T-helper 2 cell treated with Interferon-gamma antibody and Interleukin-4, amounts not matched to agents 5 μg/mL and 100 μg/mL, for 36 hours (primary cell): ENCODE measurements at places on chromosomes 12 and 14.

DNA sequence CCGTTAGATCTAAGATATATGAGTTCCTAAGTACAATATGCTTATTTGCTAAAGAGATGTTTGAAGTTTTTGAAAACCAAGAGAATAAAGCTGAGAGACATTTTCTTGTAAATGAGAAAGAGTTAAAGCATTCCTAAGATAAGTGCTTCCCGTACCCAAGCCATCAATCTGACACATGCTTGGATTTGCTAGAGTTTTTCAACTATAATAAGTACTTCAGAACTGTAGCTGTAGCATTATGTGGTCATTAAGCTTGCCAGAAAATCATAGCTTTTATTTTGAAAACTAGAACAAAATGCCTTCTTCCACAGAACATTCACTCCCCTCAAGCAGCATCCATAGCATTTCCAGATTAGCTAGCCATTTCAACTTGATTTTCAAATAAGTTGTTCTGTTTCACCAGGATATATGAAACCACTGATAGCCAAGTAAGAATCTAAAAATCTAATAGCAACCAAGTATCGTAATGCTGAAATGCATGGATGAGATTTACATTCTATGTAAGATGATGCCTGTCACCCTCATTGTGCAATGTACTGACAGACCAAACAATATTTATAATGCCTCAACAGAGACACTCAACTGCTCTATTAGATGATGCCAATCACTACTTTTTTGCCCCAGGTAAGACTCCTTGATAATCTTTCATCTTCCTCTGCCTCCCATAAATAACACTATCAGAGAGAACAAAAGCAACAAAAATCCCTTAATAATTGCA, 8.0 kb downstream of the SNW1 start:
- DNase-seq = no peak

DNA sequence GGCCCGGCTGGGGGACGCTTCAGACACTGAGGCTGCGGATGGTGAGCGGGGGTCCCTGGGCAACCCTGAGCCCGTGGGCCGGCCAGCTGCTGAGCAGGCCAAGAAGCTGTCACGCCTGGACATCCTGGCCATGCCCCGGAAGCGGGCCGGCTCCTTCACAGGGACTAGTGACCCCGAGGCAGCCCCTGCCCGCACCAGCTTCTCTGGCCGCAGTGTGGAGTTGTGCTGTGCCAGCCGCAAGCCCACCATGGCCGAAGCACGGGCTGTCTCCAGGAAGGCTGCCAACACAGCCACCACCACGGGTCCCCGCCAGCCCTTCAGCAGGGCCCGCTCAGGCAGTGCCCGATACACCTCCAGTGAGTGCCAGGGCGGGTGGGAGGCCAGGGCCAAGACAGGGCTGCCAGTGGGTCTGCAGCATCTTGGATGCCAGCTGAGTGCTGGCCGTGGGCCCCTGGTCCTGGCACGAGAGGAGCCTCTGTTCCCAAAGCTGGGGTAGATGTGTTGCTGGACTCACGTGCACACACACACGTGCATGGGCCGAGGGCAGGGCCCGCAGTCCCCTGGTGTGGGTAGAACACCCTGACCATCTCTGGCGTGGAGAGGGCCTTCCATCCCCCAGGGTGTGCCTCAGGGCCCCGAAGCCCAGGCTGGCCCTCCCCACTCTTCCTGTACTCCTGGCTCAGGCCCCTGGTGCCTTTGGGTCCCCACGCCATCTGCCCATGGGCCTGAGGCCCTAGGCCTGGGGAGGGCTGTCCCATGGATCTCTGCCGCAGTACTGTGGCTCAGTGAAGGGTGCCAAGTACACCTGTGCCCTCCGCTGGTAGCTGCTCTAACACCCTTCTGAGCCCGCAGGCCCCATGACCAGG, 22.8 kb downstream of the CEP170B start:
- no peak for DNase-seq

- DNase-seq = no peak
Measured at GRCh38 chr12:91667694-91668093, 478.0 kb downstream of the BTG1 start.

- peak; percentile 20 for DNase-seq
Measured at GRCh38 chr12:113221997-113222729, 899 bp downstream of the TPCN1 start.

DNA sequence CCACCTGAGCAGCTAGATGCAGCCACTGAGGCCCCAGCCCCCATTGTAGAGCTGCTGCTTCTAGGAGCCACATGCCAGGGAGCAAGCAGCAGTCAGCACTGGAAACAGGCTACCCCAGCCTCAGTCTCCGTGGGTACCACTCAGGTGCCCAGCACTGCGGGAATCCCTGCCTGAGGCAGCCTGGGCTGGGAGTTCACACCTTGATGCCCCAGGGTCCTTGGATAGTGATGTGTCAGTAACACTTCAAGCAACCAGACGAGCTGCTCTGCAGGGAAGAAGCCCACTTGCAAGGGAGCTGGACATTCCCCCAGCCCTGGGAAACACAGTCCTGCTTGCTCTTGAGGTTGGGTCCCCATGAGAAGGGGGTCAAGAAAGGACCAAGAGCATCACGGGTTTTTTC, 90.7 kb downstream of the ZFP36L1 start:
- no peak for DNase-seq

DNA sequence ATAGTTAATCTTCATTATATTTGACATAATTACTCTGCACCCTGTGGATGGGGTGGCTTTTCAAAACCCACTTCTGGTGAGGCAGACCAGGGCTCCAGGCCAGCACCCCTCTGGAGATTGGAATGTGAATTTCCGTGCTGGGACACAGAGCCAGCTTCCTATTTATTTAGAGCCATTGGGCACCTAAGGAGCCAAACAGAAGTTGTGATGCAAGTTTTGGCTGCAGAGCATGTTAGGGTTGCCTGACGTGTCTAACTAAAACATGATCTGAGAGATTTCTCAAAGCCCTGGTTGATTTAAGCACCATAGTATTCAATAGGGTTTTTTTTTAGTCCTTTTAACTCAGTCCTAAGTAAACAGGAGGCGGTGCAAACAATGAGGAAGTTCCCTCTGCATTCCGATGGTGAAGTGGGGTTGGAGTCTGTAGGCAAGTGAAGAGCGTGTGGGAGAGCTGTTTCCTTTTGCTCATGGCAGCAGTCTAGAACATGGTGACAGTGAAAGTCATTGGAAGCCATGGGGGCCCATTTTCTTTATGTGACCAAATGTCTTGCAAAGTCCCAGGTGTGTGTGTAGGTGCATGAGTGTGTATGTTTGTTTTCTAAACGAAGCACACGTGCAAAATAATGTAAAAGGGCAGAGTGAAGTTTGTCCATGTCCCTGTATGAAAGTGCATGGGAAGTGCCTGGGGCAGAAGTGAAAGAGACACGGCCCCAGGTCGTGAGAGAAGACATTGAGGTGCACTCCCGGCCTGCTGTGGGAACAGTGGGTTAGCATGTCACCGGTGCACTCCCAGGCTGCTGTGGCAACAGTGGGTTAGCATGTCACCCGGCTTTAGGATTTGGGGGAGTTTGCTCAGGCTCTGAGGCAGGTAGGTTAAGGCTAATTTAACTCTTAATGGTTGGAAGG, 117.7 kb downstream of the PRKCH start:
- DNase-seq = no peak

DNA sequence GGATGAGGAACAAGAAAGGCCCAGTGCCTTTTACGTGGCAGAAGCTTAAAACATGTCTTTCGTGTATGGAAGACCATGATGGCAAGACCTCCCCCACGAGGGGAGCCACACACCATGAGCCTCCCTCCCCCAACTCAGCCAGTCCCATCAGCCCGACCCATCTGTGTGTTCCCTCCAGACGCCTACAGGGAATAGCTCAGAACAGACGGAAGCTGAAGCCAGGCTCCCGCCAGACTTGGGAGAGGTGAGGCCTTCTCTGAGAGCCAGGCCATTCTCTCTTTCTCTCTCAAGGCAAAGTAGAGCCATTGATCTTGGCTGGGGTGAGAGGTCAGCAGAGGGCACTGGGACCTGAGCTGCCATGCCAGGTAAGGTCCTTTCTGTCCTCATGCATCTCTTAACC, 9.5 kb downstream of the REM2 start:
- no peak for DNase-seq

DNA sequence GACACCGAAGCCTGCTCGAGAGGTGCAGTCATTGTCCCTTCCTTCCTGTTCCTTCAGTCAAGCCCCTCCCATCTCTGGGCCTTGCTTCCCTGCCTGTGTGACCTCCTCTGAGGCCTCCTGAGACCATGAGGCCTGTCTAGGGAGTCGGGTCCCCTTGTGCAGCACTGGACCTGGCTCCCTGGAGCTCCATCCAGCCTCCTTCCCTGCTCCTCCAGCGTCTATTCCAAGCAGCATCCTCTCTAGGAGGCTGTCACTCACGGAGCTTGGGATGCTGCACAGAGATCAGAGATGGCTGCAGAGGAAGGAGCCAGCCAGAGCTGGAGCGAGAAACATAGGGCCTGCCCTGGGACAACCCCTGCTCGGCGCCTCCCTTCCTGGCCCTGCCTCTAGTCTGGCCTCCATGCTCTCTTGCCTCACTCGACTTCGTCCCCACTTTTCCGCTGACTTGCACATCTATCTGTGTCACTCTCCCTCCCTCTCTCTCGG, 142.7 kb downstream of the BCL11B start:
- no peak for DNase-seq

DNA sequence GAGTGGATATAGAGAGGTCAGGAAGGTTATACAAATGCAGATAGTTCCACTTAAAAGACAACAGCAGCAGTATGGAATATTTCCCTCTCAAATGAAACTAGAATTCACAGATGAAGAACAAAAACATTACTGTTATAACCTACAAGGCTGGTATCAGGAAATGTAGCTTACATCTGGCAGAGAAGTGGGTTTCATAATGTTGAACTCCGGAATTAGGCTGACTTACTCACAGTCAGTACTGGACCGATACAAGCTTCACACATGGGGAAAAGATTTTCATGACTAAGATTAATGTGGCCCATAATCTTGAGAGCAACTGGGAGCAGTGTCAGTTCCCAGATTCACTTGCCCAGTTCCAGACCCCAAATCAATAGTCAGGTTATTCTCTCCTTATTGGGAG, 353.9 kb downstream of the DUSP6 start:
- DNase-seq = no peak
